ENCODE measurements at places on chromosomes 1 and 21. TPM values are rescaled to one million over a fixed set of nuclear protein-coding genes. Genes with fewer than 3 reads are reported as not detected.

- DNase-seq: no peak
Measured at GRCh38 chr1:211198111-211198510, 61.1 kb upstream of the RCOR3 start.

DNA sequence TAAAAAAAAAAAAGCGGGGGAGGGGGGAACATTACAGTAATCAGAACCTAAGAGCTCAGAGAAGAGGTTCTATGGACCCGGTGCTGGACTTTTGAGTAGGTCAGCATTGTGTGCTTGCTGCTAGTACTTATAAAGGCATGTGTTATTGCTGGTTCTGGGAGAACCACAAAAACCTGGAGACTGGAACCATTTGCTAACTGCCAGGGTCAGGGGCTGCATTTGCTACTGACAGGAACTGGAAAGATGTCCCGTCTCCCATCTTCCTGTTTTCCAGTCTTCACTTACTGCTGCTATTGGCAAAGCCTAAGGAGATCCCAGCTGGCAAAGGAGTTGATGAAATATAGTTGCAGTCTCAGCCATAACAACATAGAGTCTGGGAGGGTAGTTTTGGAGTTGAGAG, 4.3 kb downstream of the RNF2 start:
- no peak for DNase-seq

Gene ESPN
- 81.6 TPM for total RNA-seq

DNA sequence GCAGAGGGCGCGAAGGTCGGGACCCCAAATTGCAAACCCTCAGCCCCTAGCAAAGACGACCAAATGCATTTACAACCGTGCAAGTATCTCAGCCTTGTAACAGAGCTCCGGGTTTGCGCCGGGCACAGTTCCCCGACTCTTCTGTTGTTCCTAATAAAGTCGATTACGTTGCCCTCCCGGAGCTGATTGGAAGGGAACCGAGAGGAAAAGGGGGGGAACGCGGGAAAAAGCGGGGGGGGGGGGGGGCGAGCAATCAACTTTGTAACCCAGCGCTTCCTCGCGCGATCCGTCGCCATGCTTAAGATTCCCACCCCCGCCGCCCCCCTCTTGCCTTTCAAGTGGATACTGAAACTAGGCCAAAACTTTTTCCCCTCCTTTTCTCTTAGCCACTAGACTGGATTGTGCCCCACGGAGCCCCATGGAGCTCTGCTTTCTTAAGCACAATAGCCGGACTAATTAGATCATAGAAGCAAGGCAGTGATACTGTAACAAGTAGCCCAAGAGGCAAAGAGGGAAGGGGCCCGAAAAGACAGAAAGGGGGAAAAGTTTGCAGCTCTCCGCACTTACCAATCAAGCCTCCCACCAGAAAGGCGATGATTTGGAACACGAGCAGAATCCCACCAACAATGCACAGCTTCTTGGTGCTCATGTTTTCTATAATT, 565 bp downstream of the WLS start:
- DNase-seq: peak; percentile 51

GRCh38 chr1:31429583-31429982, 16.6 kb downstream of the SERINC2 start:
- DNase-seq: no peak

Gene BRDT
- not detected for total RNA-seq

DNA sequence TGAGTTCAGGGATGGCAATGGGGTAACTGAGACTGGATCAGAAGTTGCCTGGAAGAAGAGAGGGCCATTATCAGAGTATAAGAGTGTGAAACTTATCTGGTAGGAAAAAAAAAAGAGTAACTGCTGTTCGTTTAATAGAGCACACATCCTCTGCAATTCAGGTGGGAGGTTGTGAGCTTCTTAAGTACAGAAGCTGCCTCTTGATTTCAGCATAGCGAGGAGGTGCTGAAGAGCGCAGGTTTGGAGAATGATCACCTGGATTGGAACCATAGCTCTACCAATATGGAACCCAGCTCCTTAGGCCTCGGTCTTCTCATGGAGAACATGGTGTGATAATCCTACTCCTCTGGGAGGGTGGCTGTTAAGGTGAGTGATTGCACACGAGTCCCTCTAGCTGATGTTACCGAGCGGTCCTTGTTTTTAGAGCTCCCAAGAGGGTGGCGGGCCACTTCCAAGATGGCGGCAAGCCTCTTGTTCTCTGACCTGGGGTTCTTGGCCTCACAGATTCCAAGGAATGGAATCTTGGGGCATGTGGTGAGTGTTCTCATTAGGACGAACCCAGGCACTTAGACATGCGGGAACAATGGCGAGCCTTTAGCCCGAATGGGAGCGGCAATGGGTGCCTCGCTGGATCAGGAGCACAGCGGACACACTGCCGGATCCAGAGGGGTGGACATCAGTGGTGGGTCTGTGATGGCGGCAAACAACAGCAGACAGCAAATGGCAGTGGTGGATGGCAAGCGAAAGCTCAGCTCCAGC, 3.3 kb upstream of the MX1 start:
- DNase-seq: no peak

Gene CD1E
- total RNA-seq: not detected

DNA sequence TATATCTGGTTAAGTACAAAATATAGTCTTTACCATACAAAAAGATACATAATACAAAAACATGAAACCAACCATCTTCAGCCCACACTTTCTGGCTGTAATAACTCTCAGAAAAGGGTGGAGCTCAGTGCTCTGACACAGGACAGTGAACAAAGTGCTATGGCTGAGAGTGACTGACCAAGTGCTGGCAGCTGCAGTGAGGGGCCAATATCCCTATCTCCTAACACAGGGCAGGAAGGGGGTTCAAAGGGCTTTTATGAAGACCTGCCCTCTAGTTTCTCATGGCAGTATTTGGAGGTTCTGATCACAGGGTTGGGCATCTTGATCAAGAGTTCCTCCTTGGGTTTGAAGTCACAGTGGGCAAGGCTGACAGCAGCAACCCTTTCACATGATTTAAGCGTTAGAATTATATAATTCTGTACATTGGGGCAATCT, 3.9 kb downstream of the TXNIP start:
- DNase-seq: no peak

- no peak for DNase-seq
Measured at GRCh38 chr1:165408518-165408917, 36.4 kb downstream of the RXRG start.

- no peak for DNase-seq
Measured at GRCh38 chr1:78526496-78526895, 35.7 kb downstream of the PTGFR start.

DNA sequence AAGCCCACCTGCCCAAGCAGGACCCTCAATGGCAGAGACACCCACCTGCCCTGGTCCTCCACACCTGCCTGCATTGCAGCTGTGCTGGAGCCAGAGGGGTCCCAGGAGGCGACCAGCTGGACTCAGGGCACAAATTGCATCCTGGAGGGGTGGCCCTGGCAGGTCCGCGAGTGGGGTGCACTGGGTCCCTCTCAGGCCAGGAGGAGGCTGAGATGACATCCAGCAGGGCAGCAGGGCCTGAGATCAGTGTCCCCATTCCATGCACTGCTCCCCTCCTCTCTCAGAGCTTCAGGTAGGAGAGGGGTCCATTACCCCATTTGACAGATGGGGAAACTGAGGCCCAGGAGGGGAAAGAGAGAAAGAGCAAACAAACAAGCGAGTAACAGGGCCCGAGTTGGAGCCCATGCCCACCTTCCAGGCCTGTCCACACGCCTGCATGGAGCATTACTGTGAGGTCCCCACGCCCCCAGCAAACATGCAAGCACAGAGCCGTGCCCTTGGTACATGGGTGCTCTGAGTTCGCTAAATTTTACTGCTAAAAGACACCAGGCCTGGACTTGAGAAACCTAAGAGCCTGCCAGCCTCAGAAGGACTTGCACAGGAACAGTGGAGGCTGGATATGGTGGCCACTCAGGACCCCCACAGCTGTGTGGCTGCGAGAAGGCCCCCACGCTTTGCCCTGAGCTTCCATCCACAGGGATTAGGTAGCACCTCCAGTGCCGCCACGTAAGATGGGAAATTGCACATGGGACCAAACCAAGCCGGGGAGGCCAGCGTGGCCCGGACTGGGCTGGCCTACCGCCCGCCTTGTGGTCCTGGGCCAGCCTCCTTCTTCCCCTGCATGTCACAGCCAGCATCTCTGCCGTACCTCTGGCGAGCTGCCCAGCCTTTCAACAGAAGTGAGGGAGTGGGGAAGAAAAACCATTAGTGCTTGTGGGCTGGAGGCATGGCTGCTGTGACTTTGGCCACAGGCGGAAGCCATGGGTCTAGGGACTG, 7.4 kb downstream of the WNT3A start:
- peak; percentile 48 for DNase-seq

Gene ADCY10
- total RNA-seq: 5.4 TPM

GRCh38 chr1:159580340-159580739, 7.3 kb upstream of the APCS start:
- DNase-seq: no peak

Gene FALEC
- total RNA-seq: not detected

Gene ZSCAN20
- 1.2 TPM for total RNA-seq

Gene S100A8
- 16.0 TPM for total RNA-seq

- DNase-seq: no peak
Measured at GRCh38 chr1:234570329-234571120, 39.5 kb downstream of the IRF2BP2 start.

- DNase-seq: no peak
Measured at GRCh38 chr1:45913183-45913683, 109.8 kb downstream of the MAST2 start.

- peak; percentile 71 for DNase-seq
Measured at GRCh38 chr21:43864313-43864961, 586 bp upstream of the AGPAT3 start.

Gene RGS13
- total RNA-seq: not detected

Gene FCRL2
- total RNA-seq: 0.12 TPM

DNA sequence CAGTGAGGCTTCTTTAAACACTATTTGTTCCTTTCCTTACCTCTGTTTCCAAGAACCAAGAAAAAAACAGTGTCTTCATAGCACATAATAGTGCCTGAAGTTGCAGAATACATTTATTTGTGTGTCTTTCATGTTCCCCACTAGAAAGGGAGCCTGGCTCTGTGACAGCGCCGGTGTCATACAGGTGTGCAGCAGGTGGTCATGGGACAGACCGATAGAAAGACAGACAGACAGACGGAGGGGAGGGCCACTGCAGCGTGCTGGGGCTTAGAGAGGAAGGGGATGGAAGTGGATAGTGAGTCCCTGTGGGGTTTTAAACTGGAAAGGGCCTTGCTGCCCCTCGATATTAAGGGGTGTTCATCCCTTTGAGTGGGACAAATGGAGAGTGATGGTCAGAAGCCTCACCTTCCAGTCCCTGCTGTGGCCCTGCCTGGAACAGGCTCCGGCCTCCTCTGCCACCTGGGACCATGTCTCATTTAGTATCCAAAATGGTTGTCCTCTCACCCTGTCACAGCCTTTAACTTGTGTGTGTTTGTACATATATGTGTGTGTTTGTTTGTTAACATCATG, 152.9 kb downstream of the PGBD5 start:
- DNase-seq: no peak

- no peak for DNase-seq
Measured at GRCh38 chr1:11178021-11179015, 10.8 kb upstream of the ANGPTL7 start.

Gene SPATA17
- 0.31 TPM for total RNA-seq

GRCh38 chr1:42420911-42421585, 34.8 kb downstream of the ZMYND12 start:
- no peak for DNase-seq

Gene PLA2G2F
- total RNA-seq: not detected

DNA sequence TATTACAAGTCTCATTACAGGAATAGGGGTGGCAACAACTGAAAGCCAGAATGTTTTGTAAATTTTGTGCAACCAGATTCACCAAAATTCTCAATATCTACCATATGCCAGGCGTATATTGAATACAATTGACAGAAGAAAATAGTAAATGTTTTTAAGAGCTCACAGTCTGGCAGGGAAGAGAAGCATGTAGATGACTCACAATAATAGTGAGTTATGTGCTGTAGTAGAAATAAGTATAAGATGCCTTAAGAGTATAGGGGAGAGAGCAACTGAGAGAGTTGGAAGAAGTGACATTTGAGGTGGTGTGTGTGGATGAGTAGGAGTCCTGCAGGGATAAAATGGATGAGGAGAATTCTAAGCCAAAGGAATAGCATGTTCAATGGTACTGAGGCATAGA, 170.5 kb upstream of the FGGY start:
- no peak for DNase-seq

Gene ZBED6
- total RNA-seq: 21.7 TPM

Gene PODN
- total RNA-seq: 9.8 TPM
